ENCODE measurements at places on chromosomes 16 and 17.

- no peak for DNase-seq
These were observed 39.2 kb downstream of the FTO start for GRCh38 chr16:53743149-53743566.

DNA sequence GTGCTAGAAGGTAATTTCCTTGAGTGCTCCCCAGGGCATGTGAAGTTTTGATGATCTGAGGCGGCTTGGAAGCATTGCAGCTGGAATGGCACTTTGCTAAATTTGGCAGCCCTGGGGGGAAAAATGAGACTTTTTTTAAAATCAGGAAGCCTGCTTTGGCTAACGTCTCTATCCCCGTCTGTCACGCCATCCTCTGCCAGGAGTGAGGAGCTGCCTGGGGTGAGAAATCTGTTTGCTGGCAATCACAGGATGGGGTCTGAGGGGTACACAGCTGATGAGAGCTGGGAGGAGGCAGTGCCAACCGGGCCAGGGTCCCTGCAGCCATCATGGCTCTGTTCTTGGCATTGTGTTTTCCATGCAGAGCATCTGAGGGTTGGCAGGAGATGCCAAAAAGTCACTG is 2.0 kb downstream of the ABCC12 start:
- DNase-seq, result no peak

GRCh38 chr16:50326835-50327465 is 41.8 kb downstream of the BRD7 start:
- DNase-seq, result no peak

DNA sequence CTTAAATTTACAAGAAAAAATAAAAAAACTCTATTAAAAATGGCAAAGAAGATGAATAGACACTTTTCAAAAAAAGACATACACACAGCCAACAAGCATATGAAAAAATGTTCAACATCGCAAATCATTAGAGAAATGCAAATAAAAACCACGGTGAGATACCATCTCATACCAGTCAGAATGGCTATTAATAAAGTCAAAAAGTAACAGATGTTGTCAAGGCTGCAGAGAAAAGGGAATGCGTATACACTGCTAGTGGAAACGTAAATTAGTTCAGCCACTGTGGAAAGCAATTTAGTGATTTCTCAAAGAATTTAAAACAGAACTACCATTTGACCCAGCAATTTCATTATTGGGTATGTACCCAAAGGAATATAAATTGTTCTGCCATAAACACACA is 31.4 kb downstream of the CAPNS2 start:
- DNase-seq, result no peak

GRCh38 chr17:46854515-46854914 is 3.1 kb downstream of the WNT9B start:
- DNase-seq, result no peak

- DNase-seq, result no peak
These were observed 33.1 kb downstream of the PLD6 start for GRCh38 chr17:17172990-17173389.

- DNase-seq, result no peak
These were observed 36.6 kb upstream of the IL21R start for GRCh38 chr16:27365142-27366089.
